ENCODE measurements at places on chromosomes 6 and 20. TPM values are rescaled to one million over a fixed set of nuclear protein-coding genes. Genes with fewer than 3 reads are reported as not detected.

DEF6 gene
- total RNA-seq: 6.0 TPM

SYNCRIP gene
- 113 TPM for total RNA-seq

ENPP3 gene
- 0.56 TPM for total RNA-seq

DNA sequence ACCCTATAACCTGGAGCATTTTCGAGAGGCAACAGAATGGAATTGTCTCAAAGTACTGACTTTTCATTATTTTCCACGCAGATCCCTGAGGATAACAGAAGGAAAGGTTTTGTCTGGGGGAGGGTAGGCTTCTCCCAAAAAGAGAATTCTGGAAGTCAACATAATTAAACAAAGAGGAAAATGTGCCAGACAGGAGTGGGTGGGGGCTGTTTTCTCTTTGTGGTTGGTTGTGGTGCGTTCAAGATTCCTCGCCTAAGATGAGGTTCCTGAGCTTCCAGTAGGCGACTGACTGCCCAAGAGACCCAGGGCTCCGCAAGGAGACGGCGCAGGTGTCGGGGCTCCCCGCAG lies 70.4 kb downstream of the SOX4 start:
- DNase-seq: no peak

DNA sequence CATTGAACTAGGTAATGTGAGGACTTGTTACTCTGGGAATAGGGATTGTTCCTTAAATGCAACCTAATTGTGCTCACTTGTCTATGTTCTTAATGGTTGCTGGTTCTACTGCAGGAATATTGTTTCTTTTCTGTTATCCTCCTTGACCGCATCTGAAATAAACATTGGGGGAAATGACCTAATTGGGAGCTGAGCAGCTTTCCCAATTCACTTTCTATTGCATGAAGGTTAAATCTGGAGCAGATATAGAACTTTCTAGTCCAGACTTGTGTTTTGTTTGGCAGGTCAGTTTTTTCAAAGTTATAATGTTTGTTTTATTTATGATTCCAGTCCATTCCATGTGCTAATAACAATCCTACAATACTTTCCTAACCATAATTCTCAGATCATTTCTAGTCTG lies 981.0 kb upstream of the CITED2 start:
- DNase-seq: no peak

DNA sequence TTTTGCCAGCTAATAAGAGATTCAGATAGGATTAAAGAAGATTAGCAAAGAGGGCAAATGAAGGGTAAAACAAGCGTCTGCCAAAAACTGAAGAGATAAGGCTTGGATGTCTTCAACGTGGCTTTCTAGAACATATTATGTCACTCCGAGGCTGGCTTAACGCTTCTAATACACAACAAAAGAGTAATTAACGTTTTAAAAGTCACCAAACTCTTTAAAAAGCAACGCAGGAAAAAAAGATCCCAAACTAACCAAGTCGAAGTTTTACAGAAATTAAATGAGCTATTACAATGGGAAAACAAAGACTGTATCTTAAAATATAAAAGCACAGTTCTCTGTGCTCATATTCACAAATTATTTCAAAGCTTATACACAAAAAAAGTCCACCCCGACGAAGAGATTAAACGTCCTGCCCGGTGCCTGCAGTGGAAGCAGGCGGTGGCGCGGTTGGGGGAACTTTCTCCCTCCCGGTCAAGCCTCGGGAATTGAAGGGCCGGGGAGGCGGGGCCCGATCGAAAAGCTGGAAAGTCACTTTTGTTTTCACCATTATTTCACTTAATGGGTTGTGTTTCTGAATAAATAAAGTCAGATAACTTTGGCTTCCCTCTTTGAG lies 1.2 kb downstream of the MAK start:
- DNase-seq: no peak

- DNase-seq: peak; percentile 87
Observed at GRCh38 chr20:38222231-38222922, 38.2 kb downstream of the KIAA1755 start.

- DNase-seq: no peak
Observed at GRCh38 chr6:7171119-7171518, 63.4 kb downstream of the RREB1 start.

DNA sequence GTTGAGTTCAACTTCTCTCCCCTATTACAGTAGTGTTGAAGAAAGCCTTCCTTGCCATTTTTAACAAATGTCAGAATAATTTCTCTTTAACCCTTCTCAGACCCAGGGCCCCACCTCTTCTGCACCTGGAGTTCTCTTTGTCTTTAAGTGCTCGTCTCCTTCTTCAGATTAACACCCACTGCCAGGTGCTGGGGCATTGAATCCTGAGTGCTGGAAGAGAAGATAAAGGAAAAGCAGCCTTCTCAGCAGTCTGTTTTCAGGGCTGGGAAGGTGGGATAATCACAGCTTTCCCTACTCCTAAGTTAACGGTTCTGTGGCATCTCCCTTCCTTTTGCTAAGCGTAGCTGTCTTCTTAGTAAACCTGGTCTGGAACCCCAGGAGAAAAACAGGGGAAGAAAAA lies 114.6 kb upstream of the TAB2 start:
- no peak for DNase-seq

- DNase-seq: no peak
Observed at GRCh38 chr6:36545767-36546307, 1.4 kb downstream of the STK38 start.

DNA sequence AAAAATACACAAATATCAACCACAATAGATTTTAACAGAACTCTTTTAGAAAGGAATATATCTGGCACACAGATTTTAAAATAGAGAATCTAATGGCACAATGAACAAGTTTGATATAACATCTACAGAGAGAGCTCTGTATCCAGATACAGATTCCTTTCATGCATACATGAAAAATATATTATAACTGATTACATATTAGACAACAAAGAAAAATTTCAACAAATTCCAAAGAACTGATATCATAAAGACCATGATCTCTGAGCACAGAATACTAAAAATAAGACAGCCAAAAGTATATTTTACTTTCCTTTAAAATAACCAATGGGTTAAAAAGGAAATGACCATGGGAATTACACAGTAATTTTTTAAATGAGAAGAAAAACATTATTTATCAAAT lies 74.1 kb upstream of the MAP7 start:
- no peak for DNase-seq

DNA sequence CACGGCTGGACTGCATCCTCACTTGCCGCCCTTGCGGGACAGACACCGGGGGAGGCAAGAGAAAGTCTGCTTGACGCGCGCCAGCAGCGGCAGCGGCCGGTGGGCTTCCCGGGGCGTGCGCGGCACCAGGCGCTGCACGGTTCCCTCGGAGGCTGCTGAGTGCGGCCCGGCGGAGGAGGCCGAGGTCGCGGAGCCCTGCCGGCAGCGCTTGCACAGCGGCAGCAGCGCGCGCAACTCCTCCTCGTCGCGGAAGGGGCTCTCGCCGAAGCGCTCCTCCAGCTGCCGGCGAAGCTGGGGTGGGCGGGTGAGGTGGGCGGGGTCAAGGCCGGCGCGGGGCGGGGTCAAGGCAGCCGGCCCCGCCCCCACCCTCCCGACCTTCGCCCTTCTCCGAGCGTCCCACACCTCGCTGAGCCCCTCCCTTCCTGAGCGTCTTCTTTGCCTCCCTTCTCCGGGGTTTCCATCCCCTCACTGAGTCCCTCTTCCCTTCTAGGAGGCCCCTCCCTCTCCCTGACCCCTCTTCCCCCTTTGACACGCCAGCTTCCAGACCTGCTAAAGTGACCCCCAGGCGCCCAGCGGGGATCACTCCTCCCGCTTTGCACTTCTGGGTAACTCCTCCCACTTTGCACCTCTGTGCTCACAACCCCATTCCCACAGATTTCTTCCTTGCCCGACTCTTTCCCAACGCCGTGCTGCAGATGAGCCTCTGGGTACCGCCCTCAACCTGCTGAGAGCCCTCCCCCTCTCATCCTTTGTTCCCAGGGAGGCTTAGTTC lies 8.8 kb downstream of the DUSP15 start:
- DNase-seq: peak; percentile 83

Data from posterior vena cava (tissue), 2 donors.